HuH-7.5 (cell line): ENCODE measurements at places on chromosomes 1 and 21.

GRCh38 chr1:212283741-212284140 lies 1.5 kb upstream of the PPP2R5A start:
- no peak for DNase-seq

GRCh38 chr1:172742599-172743500 lies 83.9 kb downstream of the FASLG start:
- DNase-seq, result peak; percentile 12

- DNase-seq, result no peak
Measured at GRCh38 chr1:74083128-74083527, 114.8 kb downstream of the LRRIQ3 start.

DNA sequence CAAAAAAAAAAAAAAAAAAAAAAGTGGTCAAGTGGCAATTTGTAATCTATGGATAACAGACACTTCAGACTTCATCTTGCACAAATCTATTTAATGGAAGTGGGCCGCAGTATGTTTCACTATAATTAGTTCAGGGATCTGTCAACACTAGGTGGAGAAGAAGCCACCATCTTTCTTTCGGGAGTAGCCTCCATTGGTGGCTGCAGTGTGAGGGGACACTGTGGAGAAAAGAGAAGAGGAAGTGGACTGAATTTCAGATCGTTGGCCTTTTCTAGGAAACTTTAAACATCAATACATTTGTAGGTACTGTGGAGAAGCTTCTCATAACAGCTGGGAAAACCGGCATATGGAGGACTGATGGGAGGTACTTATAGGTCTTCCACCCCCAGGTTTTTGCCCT lies 8.0 kb upstream of the ELAPOR1 start:
- no peak for DNase-seq

DNA sequence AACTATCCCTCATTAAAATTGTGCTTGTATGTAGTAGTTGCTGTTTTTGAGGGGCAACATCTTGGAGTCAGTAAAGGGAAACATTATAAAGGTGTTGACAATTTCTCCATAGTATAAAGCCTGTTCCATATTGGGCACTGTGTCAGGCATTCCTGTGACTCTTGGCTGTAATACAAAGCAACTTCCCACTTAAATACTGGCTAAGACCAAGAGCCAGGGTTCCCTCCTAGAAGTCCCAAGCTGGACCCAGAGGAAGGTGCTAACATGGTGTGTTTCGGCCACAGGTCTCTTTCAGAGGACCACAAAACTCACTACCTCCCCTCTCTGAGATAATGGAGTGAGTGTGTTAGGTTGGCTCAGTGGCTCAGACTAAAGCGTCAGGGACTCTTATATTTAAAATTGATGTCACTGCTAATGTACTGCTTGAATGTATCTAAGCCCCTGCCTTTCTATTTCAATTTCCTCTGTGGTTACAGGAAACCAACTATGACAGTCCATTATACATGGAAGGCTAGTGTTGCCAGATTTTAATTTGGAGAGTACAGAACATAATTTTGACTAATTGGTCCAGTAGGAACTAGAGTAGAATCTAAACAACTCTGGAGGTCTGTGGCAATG lies 74.7 kb upstream of the RGL1 start:
- no peak for DNase-seq

GRCh38 chr1:91673613-91674012 lies 173.0 kb downstream of the CDC7 start:
- no peak for DNase-seq

DNA sequence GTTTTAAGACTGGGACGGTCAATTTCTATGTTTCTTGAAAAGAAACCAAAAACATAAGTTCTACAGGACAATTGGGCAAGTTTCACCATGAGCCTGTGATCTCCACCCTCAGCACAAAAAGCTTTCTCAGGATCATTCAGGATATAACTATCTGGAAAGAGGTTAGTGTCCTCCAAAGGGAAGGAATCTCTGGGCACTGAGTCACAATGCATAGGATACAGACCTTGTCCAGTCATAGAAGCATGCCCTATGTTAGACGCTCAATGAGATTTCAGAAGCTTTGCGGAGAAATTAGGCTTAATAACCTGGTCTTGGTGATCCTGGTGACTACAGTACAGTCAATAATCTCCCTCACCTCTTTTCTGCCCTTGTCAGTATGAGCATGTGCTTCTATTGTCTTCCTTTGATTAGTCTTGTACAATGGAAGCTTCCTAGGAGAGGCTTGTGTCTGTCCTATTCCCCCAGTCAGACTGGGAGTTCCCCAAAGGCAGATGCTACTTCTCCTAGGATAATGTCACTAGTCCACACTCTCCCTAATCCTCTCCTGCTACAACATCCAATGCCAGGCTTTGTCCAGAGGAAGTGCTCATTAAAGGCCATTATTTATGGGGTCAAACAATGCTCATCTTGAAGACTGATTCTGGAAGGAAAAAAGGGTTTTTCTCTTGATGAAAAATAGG lies 97.4 kb downstream of the KCNH1 start:
- no peak for DNase-seq

DNA sequence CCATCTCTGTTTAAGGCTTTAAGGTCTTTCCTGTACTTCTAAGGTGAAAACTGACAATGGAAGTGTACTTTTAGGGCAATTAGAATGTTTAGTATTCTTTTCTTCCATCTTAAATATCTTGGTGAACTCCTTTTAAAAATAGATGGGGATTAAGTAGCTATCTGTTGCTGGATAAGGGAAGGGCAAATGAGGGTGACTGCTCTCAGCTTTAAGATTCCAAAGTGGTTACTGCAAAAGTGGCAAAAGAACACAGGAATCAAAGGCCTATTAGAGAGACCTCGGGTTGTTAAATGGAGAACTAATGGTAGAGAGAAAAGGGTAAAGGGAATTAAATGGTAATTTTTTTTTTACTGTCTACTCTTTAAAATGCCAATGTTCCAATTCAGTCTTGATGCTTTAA lies 774.1 kb upstream of the B3GALT2 start:
- DNase-seq, result no peak
